ENCODE measurements at places on chromosomes 11 and 22. TPM values are rescaled to one million over a fixed set of nuclear protein-coding genes. Genes with fewer than 3 reads are reported as not detected.

The HPS5 gene
- 12.6 TPM for total RNA-seq

The OR4A47 gene
- not detected for total RNA-seq

The RASL10A gene
- total RNA-seq, result 0.44 TPM

The TMPRSS13 gene
- total RNA-seq, result 1.7 TPM

The RBMXL2 gene
- not detected for total RNA-seq

The LDHAL6A gene
- total RNA-seq, result not detected

The MPPED2 gene
- 0.81 TPM for total RNA-seq

The HEPN1 gene
- not detected for total RNA-seq

The HOATZ gene
- total RNA-seq, result not detected

The JAML gene
- total RNA-seq, result 38.4 TPM

The OR5AL1 gene
- not detected for total RNA-seq

The PLAAT4 gene
- 84.0 TPM for total RNA-seq

The SLC35F2 gene
- total RNA-seq, result 4.6 TPM

The FGF3 gene
- total RNA-seq, result not detected

All from CD8-positive, alpha-beta T cell (primary cell).